Fibroblast of skin of right quadriceps (primary cell): ENCODE measurements at places on chromosomes 3 and 15.
A peak's percentile ranks its signal among the peaks of the same experiment; 100 is the strongest.

GRCh38 chr3:123610331-123610730 is 25.5 kb upstream of the HACD2 start:
- DNase-seq: no peak

DNA sequence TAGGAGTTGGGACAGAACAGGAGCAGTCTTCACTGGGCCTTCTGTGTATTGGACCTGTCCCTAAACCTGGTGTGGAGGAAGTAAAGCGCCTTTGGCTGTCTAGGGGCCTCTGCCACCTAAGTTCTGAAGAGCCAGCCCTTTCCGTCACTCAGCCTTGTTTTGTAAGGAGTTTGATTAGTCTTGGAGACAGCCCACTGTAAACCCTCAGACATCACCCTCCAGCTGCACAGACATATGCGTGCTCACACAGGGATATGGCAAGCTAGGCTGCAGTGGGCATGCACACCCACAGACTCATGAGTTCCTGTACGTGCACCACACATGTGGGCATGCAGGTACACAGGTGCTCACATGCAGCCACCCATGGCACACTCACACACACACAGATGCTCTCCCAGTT is 5.2 kb downstream of the PRKCD start:
- DNase-seq: no peak

DNA sequence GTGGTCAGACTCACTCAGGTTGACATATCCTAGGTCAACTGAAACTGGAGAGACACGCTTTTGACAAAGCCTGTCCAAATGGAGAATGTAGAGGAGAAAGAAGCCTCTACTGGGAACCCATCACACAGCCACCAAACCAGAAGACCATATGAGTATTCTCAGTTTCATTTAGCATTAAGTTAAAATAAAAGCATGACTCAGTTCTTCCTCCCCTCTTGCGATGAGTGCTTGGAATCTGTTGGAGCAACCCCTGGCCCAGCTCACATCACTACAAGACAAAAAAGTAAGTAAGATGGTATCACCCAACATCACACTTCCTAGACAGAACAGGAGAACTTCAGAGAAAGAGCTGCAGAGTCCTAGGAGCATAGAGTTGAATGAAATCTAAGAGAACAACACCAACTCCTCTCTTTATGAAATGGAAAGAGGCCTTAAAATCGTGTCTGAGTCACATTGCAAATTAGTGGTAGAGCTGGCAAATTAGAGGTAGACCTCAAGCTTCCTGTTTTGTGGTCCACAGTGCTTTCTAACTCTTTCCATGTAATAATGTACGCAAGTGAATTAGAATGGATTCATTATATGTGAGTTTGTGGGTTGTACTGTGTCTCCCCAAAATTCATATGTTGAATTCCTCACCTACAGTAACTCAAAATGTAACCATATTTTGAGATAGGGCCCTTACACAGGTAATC is 51.2 kb downstream of the FGF12 start:
- no peak for DNase-seq

- DNase-seq: no peak
These were observed 82.2 kb downstream of the SCN11A start for GRCh38 chr3:38969317-38970235.

GRCh38 chr3:72290859-72291638 is 506.1 kb upstream of the PROK2 start:
- no peak for DNase-seq

- no peak for DNase-seq
These were observed 9.7 kb downstream of the COL7A1 start for GRCh38 chr3:48585411-48585810.

GRCh38 chr15:71003319-71003718 is 110.7 kb downstream of the LRRC49 start:
- DNase-seq: peak; percentile 10

- DNase-seq: peak; percentile 63
These were observed 45.5 kb downstream of the SLC28A1 start for GRCh38 chr15:84929795-84930603.

DNA sequence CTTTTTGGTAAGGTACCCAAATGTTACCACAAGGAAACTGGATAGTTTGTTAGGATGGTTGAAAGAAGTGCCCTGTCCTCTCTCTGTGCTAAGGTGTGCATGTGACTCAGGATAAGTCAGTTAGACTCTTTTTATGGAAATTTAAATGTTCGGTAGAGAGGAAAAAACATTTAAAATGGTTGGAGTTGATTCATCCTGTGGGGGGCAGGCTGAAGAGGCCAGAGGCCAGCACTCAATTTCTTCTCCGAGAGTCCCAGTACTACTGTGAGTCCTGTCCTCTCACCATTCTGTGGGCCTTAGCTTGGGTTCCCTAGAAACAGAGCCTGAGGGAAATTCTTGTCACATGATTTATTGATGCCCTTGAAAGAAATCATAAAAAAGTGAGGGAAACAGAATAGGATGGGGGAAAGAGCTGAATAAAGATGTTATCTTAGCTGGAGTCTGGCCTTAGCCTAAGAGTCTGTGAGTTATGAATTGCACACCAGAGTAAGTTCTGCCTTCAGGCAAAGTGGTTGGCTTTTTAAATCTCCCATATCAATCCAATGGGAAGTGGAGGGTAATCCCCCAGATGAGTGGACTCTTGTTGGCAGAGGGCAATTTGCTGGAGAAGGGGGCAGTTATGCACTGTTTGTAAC is 106.5 kb upstream of the GALNT15 start:
- DNase-seq: peak; percentile 87

DNA sequence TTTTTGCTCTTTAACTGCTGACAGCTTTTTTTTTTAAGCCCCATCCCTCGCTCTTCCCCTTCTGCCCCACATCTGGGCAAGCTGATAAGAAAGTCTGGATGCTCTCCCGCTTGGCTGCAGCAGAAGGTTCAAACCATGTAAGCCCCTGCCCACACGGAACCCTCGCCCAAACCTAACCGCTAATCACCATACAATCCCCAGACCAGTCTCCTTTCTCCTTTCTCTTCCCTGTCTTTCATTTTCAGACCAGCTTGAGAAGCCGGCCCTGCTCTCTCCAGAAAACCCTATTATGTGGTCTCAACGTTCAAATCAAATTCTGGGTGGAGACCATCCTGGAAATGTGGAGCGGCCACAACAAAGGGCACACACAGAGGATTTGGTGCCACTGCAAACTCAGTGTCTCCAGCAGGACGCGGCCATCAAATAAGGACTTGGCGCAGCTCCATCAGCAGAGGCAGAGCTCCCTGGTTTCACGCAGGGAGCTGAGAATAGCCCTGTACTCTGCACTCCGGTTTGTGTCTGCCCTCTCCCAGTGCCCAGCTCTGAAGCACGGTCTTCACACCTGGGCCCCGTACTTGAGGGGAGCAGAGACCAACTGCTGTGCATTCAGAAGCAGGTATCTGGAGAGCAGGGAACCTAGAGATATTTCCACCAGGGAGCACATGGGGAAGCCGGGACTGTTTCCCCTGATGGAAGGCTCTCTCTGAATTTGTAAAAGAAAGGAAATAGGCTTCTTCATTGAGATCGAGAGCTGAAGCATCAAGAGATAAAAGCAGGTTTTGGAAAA is 92.6 kb downstream of the XXYLT1 start:
- DNase-seq: no peak

- no peak for DNase-seq
These were observed 28.6 kb upstream of the RAB7A start for GRCh38 chr3:128697341-128697740.

- DNase-seq: peak; percentile 42
These were observed 12.5 kb downstream of the LSAMP start for GRCh38 chr3:116432795-116433194.

DNA sequence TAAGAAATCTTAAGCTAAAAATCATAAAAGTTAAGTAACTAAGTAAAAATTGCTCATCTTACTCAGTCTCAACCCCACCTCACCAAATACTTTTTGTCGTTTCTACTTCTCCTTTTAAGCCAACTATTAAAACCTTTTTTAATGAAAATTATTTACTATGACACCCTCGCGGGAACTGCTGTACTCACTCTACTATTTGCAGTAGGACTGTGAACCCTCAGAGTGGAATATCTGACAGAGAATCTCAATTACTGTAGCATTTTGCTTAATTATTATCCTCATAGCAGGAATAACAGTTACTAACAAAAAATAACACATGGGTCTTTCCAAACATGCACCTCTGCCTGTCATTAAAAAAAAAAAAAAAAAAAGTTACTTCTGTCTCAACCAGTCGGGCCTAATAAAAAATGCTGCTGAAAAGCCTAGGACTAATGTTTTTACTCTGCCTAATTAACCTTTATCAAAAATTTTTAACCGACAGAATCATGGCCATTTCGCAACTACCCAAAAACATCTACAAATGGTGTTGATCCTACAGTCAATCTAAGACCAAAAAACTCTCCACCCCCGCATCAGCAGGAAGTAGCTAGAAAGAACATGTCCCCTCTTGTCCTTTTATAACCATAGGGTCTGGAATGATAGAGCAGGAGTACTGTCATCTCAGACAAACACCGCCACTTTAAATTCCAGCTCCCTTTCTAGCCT is 10.2 kb downstream of the ALDH1L1 start:
- DNase-seq: no peak

GRCh38 chr3:155185631-155186071 is 105.5 kb downstream of the MME start:
- DNase-seq: peak; percentile 82

- peak; percentile 36 for DNase-seq
These were observed 199.1 kb downstream of the FOXP1 start for GRCh38 chr3:71384388-71384787.

DNA sequence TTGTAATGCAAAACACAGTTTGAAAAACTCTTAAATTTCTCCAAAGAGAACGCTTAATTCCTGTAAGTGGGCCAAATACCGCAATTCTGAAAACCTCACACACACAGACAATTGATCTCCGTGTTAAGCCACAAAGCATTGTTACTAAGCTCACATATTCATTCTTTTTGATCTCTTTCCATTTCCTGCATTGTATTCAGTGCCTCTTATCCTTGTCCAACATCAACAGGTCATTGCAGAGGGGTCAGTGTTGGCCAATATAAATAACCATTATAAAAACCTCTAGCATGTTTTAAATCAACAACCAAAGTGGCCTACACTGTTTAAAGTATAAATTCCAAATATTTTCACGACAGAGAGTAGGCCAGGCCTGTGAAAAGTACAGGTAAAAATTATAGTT is 171.1 kb downstream of the PDZRN3 start:
- DNase-seq: no peak

DNA sequence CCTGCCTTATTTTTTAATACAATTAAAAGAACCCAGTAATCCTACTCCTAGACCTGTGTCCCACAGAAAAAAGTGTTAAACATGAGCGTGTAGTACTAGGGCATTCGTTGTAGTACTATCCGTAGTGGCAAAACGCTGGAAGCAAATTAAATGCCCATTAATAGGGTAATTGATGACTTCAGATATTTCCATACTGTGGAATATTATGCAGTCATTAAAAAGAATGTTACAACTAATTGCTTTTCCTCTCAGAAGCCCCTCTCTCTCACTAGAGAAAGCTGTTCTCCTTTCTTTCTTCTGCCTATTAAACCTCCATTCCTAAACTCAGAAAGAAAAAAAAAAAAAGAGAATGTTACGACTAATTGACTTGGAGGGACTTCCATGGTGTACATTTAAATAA is 2.7 kb downstream of the BBS4 start:
- DNase-seq: no peak

- DNase-seq: no peak
These were observed 85.2 kb upstream of the PRR23C start for GRCh38 chr3:139129892-139130291.

DNA sequence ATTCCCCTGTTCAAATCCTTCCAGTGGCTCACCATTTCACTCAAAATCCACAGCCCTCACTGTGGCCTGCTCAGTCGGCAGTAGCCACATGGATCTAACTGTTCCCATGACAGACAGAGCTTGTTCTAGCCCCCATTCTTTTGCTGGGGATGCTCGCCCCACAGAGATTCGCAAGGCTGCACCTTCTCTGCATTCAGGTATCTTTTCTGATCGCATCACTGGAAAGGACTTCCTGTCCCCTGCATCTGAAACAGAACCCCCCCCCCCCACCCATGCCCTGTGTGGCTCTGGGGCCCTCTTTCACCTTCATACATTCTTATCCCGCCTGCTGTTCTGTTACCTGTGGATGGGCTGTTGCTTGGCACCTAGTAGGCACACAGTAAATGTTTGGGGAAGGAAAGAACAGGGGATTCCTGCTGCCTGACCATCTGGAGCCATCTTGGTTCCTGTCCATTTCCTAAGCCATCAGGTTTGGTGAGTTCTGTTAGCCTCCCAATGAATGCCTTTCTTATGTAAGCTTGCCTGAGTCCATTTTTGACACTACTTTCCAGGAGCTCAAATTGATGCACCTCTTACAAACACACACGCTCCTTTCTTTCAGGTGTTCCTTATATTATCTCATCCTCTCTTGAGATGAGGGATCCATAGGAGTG is 42.9 kb upstream of the PGPEP1L start:
- DNase-seq: no peak

GRCh38 chr3:172112734-172113120 is 73.3 kb downstream of the FNDC3B start:
- DNase-seq: no peak

DNA sequence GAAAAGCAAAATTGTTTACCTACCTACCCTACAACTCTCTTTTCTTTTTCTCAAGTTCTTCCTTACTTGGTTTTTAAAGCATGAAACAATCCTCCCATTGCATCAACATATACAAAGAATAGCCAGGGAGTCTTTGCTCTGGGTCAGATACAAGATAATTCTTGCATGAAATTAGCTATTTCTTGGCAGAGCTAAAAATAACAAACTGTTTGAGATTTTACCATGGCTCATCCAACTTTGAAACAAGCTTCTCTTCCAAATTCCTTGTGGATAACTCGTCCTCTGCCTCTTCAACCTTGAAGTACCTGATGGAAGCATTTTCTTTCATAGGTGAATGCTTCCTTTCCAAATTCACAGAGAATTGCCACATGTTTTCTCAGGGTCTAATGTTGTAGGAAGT is 9.2 kb upstream of the CBLB start:
- no peak for DNase-seq

- DNase-seq: peak; percentile 89
These were observed 250.5 kb downstream of the ADAMTSL3 start for GRCh38 chr15:83904107-83905040.

- peak; percentile 27 for DNase-seq
These were observed 143.7 kb downstream of the NR1D2 start for GRCh38 chr3:24088782-24089181.

- no peak for DNase-seq
These were observed 271.2 kb upstream of the CTDSPL start for GRCh38 chr3:37590328-37591079.
